ENCODE measurements at places on chromosomes 12 and 14. TPM values are rescaled to one million over a fixed set of nuclear protein-coding genes. Genes with fewer than 3 reads are reported as not detected.

DNA sequence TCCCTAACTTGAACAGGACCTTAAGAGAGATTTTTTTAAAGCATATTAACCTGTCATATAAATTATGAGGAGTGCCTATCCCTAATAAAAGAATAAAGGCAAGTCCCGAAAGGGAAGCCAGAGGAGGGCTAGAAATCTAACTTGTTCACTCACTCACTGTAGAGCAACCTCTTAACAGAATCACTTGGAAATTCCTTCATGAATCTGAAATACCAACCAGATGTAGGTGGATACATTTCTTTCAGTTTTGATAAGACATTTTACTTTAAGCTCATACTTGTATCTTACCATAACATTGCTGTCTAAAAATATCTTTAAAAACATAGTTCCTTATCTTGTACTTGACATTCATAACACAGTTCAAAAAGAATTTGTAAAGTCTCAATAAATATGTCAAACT lies 25.7 kb downstream of the NTN4 start:
- DNase-seq, result no peak

GRCh38 chr12:69751476-69751875 lies 12.8 kb downstream of the RAB3IP start:
- DNase-seq, result no peak

GRCh38 chr12:98244136-98244535 lies 271.3 kb upstream of the TMPO start:
- DNase-seq, result no peak

Gene VWF
- total RNA-seq, result 0.32 TPM

Gene TXNDC16
- total RNA-seq, result 26.5 TPM

All from OCI-LY7 (cell line).